ENCODE measurements at places on chromosomes 3 and 15. TPM values are rescaled to one million over a fixed set of nuclear protein-coding genes. Genes with fewer than 3 reads are reported as not detected.

The TEX55 gene
- total RNA-seq, result not detected

The HRG gene
- not detected for total RNA-seq

The ZNF502 gene
- 7.2 TPM for total RNA-seq

The DISP2 gene
- total RNA-seq, result 0.25 TPM

The ZNF860 gene
- 8.6 TPM for total RNA-seq

The ECT2 gene
- total RNA-seq, result 107 TPM

The SAXO2 gene
- under 0.01 TPM for total RNA-seq

The CFAP20DC gene
- 3.5 TPM for total RNA-seq
